ENCODE measurements at places on chromosomes 11 and 22. TPM values are rescaled to one million over a fixed set of nuclear protein-coding genes. Genes with fewer than 3 reads are reported as not detected.

NAALAD2 gene
- 1.6 TPM for total RNA-seq

PRG2 gene
- not detected for total RNA-seq

ANKK1 gene
- total RNA-seq = 0.41 TPM

SLC22A8 gene
- not detected for total RNA-seq

TBX1 gene
- total RNA-seq = 13.5 TPM

DESI1 gene
- total RNA-seq = 26.1 TPM

GRCh38 chr11:118008271-118008911 lies 22.2 kb downstream of the IL10RA start:
- no peak overlapping the region for H3K4me3 ChIP-seq
- H3K36me3 ChIP-seq = no peaks in the 10 kb centered on the region
- H3K4me1 ChIP-seq = peaks cover 72% of the 10 kb centered on the region
- no peak for DNase-seq
- peak overlapping the region; percentile 73 for H3K27ac ChIP-seq

DNA sequence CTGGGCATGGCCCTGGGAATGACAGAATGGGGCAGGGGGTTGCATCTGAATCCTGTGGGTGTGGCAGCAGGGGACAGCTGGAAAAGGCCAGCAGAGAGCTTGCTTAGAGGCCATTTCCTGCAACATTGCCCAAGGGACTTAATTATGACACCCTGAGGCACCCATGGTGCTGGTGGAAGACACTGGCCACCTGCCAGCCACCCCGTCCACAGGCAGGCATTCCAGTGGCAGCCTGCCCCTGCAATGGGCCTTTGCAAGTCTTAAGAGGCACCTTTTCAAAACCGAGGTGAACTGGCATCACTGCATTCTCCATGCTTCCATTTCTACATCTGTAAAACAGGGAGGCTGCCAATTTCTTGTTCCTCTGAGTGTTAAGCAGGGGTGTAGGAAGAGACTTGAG lies 21.6 kb upstream of the SUSD2 start:
- H3K27me3 ChIP-seq = no peaks in the 10 kb centered on the region
- peaks cover 69% of the 10 kb centered on the region for H3K4me1 ChIP-seq

- H3K27me3 ChIP-seq = no peaks in the 10 kb centered on the region
- DNase-seq = no peak
- H3K36me3 ChIP-seq = no peaks in the 10 kb centered on the region
- no peak overlapping the region for H3K27ac ChIP-seq
- no peaks in the 10 kb centered on the region for H3K4me1 ChIP-seq
- no peak overlapping the region for H3K4me3 ChIP-seq
Observed at GRCh38 chr11:134545521-134545920, 133.5 kb upstream of the B3GAT1 start.

GRCh38 chr11:18171377-18172000 lies 1.1 kb upstream of the MRGPRX4 start:
- DNase-seq = no peak
- H3K27me3 ChIP-seq = peaks cover 5% of the 10 kb centered on the region
- no peak overlapping the region for H3K4me3 ChIP-seq
- H3K36me3 ChIP-seq = no peaks in the 10 kb centered on the region
- no peak overlapping the region for H3K27ac ChIP-seq
- H3K4me1 ChIP-seq = no peaks in the 10 kb centered on the region

- peak; percentile 50 for DNase-seq
- H3K4me1 ChIP-seq = peaks cover 13% of the 10 kb centered on the region
- peaks cover 3% of the 10 kb centered on the region for H3K27me3 ChIP-seq
- peak overlapping the region; percentile 62 for H3K4me3 ChIP-seq
Observed at GRCh38 chr11:94741022-94741679, 27.0 kb upstream of the AMOTL1 start.

- DNase-seq = peak; percentile 91
- peaks cover 86% of the 10 kb centered on the region for H3K4me1 ChIP-seq
- peaks cover 14% of the 10 kb centered on the region for H3K27me3 ChIP-seq
- H3K36me3 ChIP-seq = no peaks in the 10 kb centered on the region
- H3K27ac ChIP-seq = peak overlapping the region; percentile 79
Observed at GRCh38 chr22:39239561-39240423, 5.0 kb downstream of the PDGFB start.

DNA sequence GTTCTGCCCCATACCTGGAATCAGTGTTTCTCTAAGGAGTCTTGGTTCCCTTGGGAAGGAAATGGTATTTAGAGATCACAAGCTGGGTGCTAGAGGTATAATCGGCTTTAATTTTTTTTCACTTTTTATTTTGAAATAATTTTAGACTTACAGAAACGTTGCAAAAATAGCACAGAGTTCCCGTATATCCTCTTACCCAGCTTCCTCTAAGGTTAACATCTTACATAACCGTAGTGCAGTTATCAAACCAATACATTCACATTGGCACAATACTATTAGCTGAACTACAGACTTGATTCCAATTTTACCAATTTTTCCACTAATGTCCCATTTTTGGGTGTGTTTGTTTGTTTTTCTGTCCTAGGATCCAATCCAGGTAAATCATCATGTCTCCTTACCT lies 63.8 kb downstream of the RBX1 start:
- H3K27me3 ChIP-seq = no peaks in the 10 kb centered on the region
- H3K4me3 ChIP-seq = no peak overlapping the region
- H3K36me3 ChIP-seq = no peaks in the 10 kb centered on the region
- no peak for DNase-seq

GRCh38 chr11:97107604-97108003 lies 717.8 kb downstream of the JRKL start:
- no peaks in the 10 kb centered on the region for H3K4me1 ChIP-seq
- H3K27me3 ChIP-seq = no peaks in the 10 kb centered on the region
- H3K4me3 ChIP-seq = no peak overlapping the region

DNA sequence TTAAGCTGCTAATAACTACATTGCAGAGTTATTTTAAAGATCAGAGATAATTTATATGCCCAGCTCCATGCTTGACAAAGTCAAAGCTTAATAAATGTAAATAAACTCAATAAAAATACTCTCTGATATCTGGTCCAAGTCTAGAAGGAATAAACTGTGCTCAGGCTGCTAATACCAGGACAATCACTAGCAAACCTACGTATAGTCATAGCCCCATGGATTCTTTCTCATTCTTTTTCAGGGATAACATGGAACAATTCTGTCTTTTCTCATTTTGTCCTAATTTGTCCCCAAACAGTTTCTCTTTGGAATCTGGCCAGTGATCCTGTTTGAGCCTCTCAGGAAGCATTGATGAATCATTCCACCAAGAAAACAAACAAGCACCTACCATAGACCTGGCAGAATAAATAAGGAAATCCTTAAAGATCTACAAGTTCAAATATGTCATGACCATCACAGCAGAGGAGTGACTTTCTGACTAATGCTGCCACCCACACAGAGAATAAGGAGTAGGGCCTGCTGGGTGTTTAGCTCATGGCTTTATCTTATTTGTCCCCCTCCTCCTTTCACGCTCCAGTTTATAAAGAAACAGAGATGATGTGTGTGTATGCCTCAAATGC lies 14.1 kb upstream of the B3GNT6 start:
- no peak overlapping the region for H3K4me3 ChIP-seq
- H3K36me3 ChIP-seq = peaks cover 35% of the 10 kb centered on the region
- no peaks in the 10 kb centered on the region for H3K27me3 ChIP-seq
- no peak for DNase-seq
- H3K27ac ChIP-seq = no peak overlapping the region

GRCh38 chr11:65427691-65428577 lies 5.3 kb downstream of the NEAT1 start:
- H3K27ac ChIP-seq = peak overlapping the region; percentile 100
- DNase-seq = no peak
- H3K36me3 ChIP-seq = peaks cover 54% of the 10 kb centered on the region
- H3K4me3 ChIP-seq = peak overlapping the region; percentile 91

GRCh38 chr11:36933481-36933880 lies 335.4 kb upstream of the RAG2 start:
- no peak overlapping the region for H3K4me3 ChIP-seq
- H3K27ac ChIP-seq = no peak overlapping the region
- no peak for DNase-seq
- no peaks in the 10 kb centered on the region for H3K27me3 ChIP-seq
- no peaks in the 10 kb centered on the region for H3K4me1 ChIP-seq
- no peaks in the 10 kb centered on the region for H3K36me3 ChIP-seq

- H3K4me3 ChIP-seq = no peak overlapping the region
- no peaks in the 10 kb centered on the region for H3K27me3 ChIP-seq
- H3K27ac ChIP-seq = no peak overlapping the region
- no peak for DNase-seq
- peaks cover 21% of the 10 kb centered on the region for H3K36me3 ChIP-seq
Observed at GRCh38 chr11:74141241-74141695, 29.5 kb downstream of the C2CD3 start.

DNA sequence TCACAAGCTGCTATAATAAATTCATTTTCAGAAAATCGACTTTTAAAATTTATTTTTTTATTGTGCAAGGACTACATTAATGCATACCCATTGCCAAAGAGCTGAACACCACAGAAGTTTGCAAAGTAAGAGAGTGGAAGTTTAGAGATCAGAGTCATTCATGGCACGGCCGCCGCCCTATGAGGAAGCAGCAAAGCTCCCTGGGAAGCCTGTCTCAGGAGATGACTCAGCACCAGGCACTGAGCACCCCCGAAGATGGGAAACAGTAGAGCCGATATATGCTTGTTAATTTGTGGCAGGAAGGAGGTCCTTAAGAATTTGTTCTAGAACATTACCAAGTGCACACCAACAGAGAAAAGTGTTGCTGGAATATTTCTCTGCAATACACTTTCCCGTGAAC lies 693.7 kb downstream of the OPCML start:
- no peak for DNase-seq
- H3K27me3 ChIP-seq = no peaks in the 10 kb centered on the region
- no peak overlapping the region for H3K4me3 ChIP-seq

GRCh38 chr22:35896111-35896705 lies 132.4 kb downstream of the RBFOX2 start:
- no peaks in the 10 kb centered on the region for H3K36me3 ChIP-seq
- H3K4me1 ChIP-seq = peaks cover 33% of the 10 kb centered on the region
- H3K27me3 ChIP-seq = no peaks in the 10 kb centered on the region

GRCh38 chr11:125418396-125418795 lies 77.7 kb downstream of the FEZ1 start:
- H3K4me3 ChIP-seq = no peak overlapping the region
- H3K4me1 ChIP-seq = no peaks in the 10 kb centered on the region
- H3K27me3 ChIP-seq = no peaks in the 10 kb centered on the region
- H3K27ac ChIP-seq = no peak overlapping the region
- H3K36me3 ChIP-seq = no peaks in the 10 kb centered on the region
- DNase-seq = no peak

DNA sequence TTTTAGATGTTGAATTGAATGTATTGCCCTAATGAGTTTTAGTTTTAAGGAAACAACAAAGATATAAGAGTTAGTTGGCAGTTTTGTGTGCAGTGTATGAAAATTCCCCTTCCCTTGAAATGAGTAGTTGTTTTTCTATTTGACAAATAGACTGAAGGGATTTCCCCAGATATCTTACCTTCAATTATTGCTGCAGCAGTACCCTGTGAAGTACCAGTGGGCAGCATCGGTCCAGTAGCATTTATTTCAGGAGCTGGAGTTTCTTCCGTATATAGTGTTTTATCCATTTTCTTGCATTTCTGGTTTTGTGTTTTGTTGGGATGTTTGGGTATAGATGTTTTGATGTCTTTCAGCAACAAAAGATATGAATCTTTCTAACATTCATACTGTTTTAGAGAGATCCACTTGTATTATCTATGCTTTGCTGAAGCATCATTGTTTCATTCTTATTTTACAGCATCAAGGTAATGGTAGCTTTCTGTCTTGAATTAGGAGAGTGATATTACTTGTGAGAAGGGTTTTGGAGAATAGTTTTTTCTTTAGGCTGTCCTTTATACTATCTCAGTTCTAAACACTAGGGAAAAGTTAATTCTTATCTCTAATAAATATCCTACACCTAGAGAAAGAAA lies 7.4 kb downstream of the KMT2A start:
- H3K4me3 ChIP-seq = no peak overlapping the region
- H3K27me3 ChIP-seq = no peaks in the 10 kb centered on the region
- H3K27ac ChIP-seq = no peak overlapping the region
- H3K36me3 ChIP-seq = no peaks in the 10 kb centered on the region

DNA sequence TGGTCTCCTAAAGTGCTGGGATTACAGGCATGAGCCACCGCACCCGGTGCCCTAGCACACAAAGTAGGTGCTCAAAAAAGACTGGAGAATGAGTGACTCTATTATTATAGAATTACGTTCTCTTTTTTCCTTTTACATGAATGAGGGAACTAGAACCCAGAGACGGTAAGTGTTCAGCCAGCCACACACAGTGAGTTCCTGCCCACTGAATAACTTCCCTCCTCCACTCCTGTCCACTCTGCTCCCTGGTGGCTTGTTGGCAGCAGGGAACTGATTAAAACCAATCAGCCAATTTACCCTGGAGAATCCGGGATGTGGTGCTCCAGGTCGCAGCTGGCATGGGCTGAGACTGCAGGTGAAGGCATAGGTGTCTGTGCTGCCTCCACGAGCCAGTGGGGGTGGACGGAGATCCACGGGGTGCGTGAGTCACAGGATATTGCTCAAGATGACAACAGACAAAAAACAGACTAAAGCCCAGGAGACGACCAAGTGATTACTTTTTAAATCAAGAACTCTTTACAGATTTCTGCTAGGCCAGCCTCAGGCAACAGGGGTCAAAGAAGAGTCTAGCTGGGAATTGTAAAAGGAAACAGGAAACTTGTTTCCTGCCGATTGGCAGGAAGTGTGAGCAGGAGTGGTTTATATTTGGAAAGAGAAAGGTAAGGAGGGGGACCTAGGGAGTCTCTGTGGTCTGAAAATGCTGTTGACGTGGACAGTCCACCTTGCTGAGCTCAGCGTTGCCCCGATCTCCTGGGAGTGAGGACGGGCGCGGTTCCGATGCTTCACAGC lies 95.2 kb upstream of the TP53I11 start:
- DNase-seq = peak; percentile 74
- no peaks in the 10 kb centered on the region for H3K27me3 ChIP-seq
- no peak overlapping the region for H3K4me3 ChIP-seq

DNA sequence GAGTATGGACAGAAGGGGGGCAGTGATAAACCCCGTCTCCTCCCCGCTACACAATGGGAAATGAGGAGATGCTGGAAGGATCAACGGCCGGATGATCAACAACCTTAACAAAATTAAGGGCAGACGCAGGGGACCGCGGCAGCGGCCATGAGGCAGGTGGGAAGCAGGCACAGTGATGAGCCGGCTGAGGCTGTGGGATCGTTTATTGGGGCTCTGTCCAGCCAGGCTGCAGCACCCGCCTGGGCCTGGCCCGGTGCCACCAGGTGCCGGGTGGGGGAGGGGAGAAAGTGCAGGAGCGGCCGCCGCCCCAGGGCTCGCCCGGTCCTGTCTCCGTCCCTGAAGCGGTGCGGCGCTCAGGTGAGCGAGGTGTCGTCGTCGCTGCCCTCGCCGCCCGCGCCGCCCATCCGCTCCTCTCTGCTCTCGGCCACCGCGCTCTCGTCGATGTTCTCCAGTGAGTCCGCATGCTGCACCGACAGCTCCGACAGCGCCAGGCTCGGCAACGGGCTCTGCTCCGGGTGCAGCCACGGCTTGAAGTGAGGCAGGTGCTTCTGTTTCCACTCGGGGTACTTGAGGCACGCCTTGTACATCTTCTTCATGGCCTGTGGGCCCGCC lies 2.4 kb upstream of the ARAP1 start:
- peaks cover 30% of the 10 kb centered on the region for H3K36me3 ChIP-seq
- no peak for DNase-seq
- peaks cover 29% of the 10 kb centered on the region for H3K4me1 ChIP-seq
- H3K4me3 ChIP-seq = no peak overlapping the region
- H3K27me3 ChIP-seq = no peaks in the 10 kb centered on the region

Data from lower lobe of right lung (tissue), 2 donors.